ENCODE measurements at places on chromosomes 16 and 17. TPM values are rescaled to one million over a fixed set of nuclear protein-coding genes. Genes with fewer than 3 reads are reported as not detected.

PDILT gene
- not detected for total RNA-seq

GRCh38 chr16:49464093-49464492, 90.5 kb downstream of the C16orf78 start:
- DNase-seq: no peak

ETV4 gene
- not detected for total RNA-seq

GRCh38 chr16:16086653-16087446, 136.4 kb downstream of the ABCC6 start:
- DNase-seq: peak; percentile 15

DNA sequence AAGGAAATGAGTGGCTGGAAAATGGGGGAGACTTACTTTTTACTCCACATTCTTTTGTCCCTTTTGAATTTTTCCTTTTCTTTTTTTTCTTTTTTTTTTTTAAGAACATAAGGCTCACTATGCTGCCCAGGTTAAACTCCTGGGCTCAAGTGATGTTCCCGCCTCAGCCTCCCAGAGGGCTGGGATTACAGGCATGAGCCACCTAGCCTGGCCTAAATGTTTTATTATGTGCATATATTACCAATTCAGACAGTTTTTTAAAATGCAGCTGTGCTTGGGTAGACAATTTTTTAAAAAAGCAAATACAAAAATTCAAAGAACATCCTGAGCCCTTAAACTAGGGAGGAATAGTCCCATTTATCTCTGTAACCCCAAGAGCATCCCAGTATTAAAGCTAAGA, 28.3 kb downstream of the PSME3IP1 start:
- DNase-seq: no peak

CCL11 gene
- not detected for total RNA-seq

GRCh38 chr16:58518083-58518979, 3.0 kb downstream of the SETD6 start:
- no peak for DNase-seq

DNA sequence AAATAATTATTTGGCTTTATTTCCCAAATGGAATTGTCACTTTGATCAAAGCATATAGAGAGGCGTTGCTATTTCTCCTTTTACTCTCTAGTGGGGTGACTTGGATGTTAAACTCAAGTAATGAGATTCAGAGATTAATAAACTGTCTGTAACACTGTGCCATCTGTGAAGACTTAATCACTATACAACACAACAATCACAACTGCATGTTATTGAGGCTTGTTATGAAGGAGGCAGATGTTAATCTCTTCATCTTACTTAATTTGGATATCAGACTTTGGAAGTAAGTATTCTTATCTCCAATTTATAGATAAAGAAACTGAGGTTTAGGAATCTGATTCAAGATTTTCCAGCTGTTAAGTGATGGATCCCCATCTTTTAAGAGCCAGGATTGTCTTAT, 132.5 kb downstream of the CNTNAP4 start:
- DNase-seq: no peak

CES5A gene
- total RNA-seq: not detected

DNA sequence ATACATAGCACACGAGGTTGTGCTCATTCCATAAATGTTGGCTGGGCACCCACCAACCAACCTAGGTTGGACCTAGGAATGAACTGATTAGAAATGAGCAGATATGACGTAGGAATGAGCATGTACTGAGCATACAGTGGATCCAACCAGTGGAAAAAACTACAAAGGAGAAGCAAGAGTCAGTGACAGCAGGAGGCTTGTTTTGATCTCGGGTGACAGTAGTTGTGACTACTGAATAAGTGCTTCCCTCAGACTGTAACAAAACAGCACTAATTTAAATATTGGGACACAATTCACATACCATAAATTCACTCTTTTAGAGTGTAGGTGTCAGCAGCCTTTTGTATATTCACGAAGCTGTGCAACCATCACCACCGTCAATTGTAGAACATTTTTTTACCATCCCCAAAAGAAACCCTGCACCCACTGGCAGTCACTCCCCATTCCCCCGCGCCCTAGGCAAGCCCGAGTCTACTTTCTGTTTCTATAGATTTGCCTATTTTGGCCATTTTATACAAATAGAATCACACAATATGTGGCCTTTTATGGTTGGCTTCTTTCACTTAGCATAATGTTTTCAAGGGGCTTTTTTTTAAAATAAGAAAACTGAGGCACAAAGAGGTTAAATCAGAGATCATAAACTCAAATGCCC, 7.0 kb downstream of the VAC14 start:
- no peak for DNase-seq

DNA sequence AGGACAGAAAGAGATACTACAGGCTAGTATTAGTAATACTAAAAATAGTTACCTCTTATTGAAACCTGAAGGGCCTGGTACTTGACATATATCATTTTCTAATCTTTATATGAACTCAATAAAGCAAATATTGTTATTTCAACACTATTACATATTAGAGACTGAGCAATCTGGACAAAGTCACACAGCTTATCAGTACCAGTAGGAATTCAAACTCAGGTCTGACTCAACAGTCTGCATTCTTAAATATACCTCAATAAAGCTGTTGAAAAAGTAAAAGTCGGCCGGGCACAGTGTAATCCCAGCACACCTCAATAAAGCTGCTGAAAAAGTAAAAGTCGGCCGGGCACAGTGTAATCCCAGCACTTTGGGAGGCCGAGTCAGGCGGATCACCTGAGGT, 67.4 kb downstream of the KANSL1 start:
- no peak for DNase-seq

DNA sequence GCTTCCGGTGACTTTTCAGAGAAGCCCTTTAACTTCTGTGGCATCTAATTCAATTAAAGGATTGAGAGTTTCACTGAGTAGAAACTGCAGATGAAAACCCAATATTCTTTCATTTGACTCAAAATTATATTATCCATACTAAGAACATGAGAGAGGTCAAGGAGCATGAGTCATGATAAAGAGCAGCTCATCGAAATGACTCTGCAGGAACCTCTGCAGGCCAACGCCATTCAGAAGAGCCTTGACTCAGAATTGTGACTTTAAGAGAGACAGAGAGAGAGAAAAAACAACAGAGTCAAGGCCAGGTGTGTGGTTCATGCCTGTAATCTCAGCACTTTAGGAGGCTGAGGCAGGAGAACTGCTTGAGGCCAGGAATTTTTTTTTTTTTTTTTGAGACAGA, 417.2 kb upstream of the XYLT1 start:
- DNase-seq: no peak

- no peak for DNase-seq
Measured at GRCh38 chr17:35769895-35770486, 9.3 kb downstream of the C17orf50 start.

GRCh38 chr16:11005611-11005975, 61.2 kb downstream of the CLEC16A start:
- DNase-seq: no peak

ENPP7 gene
- not detected for total RNA-seq

- no peak for DNase-seq
Measured at GRCh38 chr17:55607731-55608341, 96.6 kb upstream of the SMIM36 start.

OTOP3 gene
- total RNA-seq: not detected

NR1D1 gene
- 24.1 TPM for total RNA-seq

DNA sequence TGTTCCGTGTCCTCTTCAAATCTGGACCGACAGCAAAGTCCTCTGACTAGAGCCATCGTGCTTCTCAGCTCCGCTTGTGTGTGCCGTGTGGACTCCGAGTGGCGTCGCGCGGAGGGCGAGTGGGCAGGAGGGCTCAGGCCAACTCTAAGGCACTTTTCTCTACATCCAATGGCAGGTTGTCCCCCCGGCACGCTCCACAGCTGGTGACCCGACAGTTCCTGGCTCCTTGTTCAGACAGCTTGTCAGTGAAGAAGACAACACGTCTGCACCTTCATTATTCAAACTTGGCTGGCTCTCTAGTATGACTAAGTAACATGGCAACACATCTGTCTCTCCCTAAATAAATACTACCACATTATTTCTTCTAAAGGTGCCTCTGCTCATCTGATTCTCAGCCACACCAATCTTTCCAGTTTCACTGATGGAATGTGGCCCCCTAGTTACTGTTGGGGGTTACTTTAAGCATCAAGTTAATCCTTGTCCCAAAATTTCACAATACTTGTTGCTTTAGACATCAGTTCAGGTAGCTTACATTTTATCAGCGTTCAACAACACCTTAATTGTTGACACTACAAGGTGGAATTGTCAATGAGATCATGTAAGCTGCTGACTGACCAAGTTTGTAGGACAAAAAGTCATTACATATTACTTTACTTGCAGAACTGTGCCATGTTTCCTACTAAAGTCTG, 15.4 kb downstream of the COG1 start:
- DNase-seq: no peak

DNA sequence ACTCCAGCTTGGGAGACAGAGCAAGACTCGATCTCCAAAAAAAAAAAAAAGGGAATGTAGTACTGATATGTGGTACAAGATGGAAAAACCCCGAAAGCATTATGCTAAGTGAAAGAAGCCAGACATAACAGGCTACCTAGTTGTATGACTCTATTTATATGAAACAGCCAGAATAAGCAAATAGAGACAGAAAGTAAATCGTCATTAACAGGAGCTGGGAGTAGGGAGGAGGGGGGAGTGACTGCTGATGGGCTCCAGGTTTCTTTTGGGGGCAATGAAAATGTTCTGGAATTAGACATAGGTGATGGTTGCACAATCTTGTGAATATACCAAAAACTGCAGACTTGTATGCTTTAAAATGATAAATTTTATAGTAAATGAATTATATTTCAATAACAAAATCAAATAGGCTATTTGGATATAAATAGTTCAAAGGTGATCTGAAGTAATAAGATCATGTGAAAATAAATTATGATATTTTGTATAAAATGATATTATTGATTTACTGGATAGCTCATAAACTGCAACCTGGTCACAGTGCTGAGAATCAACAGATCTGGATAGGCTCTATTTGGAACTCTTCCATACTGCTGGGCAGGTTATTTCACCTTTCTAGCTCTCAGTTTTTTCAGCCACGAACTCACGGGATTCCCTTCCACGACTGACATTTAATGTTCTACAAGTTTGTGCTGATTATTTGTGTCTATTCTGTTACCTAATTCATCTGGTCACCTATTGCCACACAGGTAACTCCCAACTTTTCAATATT, 27.1 kb downstream of the ZNF652 start:
- DNase-seq: no peak

- no peak for DNase-seq
Measured at GRCh38 chr17:71338396-71338795, 782.4 kb upstream of the SOX9 start.

- no peak for DNase-seq
Measured at GRCh38 chr17:1231456-1231855, 38.8 kb upstream of the BHLHA9 start.

- no peak for DNase-seq
Measured at GRCh38 chr16:69812688-69813014, 50.5 kb downstream of the WWP2 start.

DNA sequence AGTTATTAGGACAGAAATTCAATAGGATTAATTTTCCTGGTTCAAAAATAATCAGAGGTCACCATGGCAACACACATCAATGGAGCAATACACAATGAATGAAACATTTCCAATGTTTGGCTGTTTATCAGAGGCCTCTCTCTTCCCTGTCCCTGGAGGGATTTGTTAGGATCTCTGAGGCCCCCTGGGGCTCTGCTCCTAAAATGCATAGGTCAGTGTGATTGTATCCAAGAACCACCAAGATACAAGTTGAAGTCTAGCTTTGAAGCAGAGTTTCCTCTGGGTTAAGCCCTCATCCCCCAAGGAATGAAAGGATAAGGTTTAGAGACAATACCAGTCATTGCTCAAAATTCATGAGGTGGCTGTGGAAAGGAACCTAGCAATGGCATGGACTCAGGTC, 561.2 kb upstream of the C16orf82 start:
- DNase-seq: no peak

GRCh38 chr16:86664522-86665318, 86.4 kb downstream of the FOXL1 start:
- DNase-seq: peak; percentile 43

FBXO39 gene
- total RNA-seq: not detected

- DNase-seq: no peak
Measured at GRCh38 chr17:11264183-11264871, 23.3 kb downstream of the SHISA6 start.

- DNase-seq: no peak
Measured at GRCh38 chr17:45299361-45299760, 17.5 kb downstream of the MAP3K14 start.

GRCh38 chr16:83937922-83938885, 14.8 kb upstream of the OSGIN1 start:
- DNase-seq: no peak

All from CD8-positive, alpha-beta T cell (primary cell).